H7 (cell line): ENCODE measurements at places on chromosomes 4 and X. TPM values are rescaled to one million over a fixed set of nuclear protein-coding genes. Genes with fewer than 3 reads are reported as not detected.

DNA sequence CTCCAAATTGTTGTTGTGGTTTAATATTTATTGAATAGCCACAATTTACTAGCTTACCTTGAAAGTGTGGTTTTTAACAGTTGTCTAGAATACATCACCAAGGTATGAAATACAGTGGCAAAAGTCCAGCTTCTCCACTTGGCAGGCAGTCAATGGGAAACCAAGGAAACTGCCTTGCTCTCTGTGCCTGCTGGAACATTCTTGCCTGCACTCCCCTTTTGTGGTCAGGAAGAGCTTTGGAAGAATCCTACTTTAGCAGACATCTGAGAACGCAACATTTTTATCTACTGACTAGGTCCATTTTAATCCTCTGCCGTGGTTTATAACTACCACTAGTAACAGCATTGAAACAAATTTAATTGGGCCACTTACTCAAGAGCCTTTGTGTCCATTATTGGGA, 64.5 kb downstream of the TENM3 start:
- no peak for DNase-seq

DNA sequence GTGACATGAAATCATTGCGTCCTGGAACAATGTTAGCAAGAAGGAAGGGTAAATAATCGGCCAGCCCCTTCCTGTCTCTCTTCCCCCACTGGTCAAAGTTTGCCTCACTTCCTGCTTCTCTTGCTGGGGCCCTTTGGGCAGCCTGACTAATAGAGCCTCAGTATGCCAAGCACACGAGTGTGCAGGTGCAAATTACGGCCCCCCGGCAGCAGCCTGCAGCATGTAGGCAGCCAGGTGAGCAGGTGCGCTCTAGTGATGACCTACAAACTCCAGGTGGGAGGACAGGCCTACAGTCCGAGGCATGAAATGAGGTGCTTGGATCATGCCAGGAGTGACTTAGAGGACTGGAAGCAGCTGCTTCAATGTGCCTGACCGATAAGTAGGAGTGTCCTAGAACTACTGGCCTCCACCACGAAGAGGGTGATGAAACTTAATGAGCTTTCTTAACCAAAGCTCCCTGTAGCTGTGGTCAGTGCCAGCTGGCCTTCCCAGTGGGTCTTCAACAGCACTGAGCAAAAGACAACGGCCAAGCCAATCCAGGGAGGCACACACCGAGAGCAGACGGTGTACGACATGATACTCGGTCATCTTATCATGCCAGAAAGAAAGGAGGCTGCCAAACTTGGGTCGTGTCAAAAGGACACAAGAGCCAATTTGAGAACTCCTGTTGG, 26.1 kb upstream of the FAT1 start:
- DNase-seq = no peak

DNA sequence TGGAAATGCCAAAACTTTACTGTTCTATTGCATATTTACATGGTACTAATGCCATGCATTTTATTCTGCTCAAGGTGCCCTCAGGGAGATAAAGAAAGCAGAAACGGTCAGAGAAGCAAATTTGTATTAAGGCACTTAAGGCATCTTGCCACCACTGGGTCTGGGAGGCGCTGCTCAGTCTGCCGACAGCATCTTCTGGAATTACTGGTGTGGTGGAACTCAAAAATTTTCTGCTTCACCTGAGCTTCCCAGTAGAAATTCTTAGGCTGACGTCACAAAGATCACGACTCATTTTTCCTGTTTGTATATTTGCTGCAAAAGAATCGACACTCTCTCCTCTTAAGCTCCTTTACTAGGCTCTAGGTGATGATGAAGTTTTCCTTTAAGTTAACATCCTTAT, 3.0 kb downstream of the RASSF6 start:
- no peak for DNase-seq

DNA sequence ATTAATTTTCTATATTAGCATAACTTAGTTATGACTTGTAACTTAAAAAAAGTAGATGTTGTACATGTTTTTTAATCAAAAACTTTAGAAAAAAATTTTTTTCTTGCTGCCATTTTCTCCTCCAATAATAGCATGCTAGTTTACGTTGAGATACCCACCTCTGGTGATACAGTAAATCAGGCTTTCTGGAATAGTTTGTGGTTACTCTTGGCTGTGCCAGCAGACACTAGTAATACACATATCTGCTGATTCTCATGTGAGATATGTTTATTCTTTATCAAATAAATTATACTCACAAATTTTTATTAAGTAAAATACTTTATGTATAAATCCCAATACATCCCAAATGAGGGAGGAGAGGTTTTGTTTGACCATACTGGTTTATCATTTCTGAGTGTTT, 117.3 kb downstream of the KLHL8 start:
- no peak for DNase-seq

DNA sequence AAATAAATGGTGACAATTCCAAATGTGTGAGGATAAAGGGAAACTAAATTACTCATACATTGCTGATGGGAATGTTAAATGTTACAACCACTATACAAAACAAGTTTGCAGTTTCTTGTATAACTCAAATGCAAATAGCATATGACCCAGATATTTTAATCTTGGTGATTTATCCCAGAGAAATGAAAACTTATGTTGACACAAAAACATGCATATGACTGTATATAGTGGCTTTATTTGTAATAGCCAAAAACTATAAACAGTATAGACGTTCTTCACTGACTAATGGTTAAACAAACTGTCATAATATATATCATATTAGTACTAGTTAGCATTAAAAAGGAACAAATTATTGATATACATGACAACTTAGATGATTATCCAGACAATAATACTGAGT, 619.2 kb downstream of the PDHA2 start:
- DNase-seq = no peak

DNA sequence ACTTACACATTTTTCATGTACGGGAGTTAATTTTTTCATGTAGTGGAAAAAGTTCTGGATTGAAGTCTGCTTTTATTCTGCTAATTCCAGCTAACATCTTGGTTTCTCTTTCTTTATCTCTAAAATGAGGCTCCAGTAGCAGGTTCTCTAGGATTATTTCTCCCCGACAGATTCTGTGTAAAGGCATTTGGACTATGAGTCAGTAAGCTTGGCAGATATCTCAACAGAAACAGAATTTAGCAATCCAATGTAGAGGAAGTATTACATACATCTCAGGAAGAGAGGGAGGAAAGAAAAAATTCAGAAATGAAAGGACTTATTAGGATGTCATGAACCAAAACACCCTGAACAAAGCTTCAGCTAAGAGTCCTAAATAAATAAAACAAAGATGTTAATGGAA, 1682.3 kb upstream of the TENM3 start:
- DNase-seq = no peak

DNA sequence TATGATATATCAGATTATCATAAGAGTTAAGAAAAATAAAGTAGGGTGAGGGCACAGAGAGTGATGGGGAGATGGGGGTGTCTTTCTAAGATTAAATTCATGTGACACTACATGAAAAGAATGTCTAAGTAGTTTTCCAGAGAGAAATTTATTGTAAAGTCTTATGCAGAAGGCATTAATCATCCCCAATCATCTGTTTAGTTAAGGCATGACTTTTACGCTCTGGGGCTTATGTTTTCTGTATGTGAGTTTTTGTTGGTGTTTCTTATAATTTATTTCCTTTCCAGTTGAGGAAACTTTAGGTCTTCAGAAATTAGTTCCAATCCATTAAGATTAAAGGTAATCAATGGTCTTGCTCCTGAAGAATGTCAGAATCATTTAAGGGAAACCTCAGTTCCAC, 383.0 kb upstream of the GALNT7 start:
- DNase-seq = no peak

- DNase-seq = no peak
Measured at GRCh38 chr4:140648716-140649308, 80.1 kb upstream of the UCP1 start.

- no peak for DNase-seq
Measured at GRCh38 chr4:121881158-121881557, 10.9 kb upstream of the BBS7 start.

- no peak for DNase-seq
Measured at GRCh38 chr4:14994242-14994641, 8.0 kb upstream of the CPEB2 start.

GRCh38 chrX:30831082-30831481, 58.0 kb downstream of the TAB3 start:
- DNase-seq = peak; percentile 29

DNA sequence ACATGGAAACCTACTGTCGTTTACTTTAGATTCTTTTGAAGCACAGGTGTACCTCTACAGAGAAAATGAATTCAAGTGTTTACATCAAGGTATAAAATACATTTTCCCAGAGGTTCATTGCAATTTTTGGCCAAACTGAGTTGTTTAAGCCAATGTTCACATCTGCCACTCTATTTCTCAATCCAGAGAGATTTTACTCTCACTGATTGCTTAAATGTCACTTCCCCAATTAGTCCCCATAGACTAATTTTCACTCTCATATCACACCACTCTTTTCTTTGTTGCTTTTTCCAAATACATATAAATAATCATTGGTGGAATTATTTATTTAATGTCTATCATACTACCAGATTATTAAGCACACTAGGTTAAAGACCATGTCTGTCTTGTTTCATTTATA, 271.8 kb downstream of the PPP3CA start:
- no peak for DNase-seq

DNA sequence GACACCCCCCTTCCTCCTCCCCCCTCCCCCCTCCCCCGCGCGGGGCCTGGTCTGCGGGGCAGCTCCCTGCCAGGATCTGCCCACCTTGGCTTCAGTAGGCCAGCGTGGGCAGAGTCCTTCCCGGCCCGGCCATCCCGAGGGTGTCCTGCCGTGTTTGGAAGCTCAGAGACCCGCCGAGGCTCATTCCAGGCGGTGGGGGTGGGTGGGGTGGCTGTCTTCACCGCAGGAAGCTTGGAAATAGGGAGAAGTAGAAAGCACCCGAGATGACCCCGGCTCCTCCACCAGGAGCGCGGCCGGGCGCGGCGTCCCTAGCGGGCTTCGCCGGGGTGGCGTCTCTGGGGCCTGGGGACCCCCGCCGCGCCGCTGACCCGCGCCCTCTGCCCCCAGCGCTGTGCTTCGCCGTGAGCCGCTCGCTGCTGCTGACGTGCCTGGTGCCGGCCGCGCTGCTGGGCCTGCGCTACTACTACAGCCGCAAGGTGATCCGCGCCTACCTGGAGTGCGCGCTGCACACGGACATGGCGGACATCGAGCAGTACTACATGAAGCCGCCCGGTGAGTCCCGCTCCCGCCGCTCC, 1.6 kb downstream of the NAT8L start:
- peak; percentile 87 for DNase-seq

GRCh38 chr4:107129611-107130010, 93.5 kb upstream of the DKK2 start:
- DNase-seq = no peak

DNA sequence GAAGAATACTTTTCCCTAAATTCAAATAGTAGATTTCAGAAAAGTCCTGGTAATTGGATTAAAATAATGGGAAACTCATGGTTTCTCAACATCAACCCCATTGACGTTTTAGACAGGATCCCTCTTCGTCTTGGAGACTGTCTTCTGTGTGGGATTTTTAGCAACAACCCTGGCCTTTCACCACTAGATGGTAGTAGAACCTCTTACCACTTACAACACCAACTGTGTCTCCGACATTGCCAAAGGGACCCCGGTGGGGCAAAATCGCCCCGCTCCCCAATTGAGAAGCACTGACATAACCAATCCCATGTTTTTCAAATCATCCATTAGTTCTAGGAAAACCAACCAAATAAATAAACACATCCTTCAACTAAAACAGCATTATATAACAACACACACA, 16.9 kb upstream of the ANOS1 start:
- peak; percentile 52 for DNase-seq

Gene DSPP
- total RNA-seq = not detected in 2 replicates

Gene SNX25
- total RNA-seq = 17.2 and 22.5 TPM in 2 replicates

Gene PRAF2
- 6.3 and 6.7 TPM in 2 replicates for total RNA-seq

Gene CXCL6
- total RNA-seq = 0.17 and 1.2 TPM in 2 replicates

Gene CLDN34
- 0.52 TPM in 1 of 2 replicates, not detected in the other for total RNA-seq

Gene SFRP2
- total RNA-seq = 140 and 170 TPM in 2 replicates

Gene MAOB
- 0.07 and 1.00 TPM in 2 replicates for total RNA-seq

Gene GDPD2
- 1.5 and 2.0 TPM in 2 replicates for total RNA-seq

Gene CCNA2
- total RNA-seq = 171 and 186 TPM in 2 replicates

Gene PNCK
- total RNA-seq = 1.7 and 5.5 TPM in 2 replicates

Gene ADH7
- total RNA-seq = not detected in 2 replicates

Gene PHEX
- total RNA-seq = 0.04 and 0.07 TPM in 2 replicates

Gene ZBTB49
- total RNA-seq = 2.4 and 3.7 TPM in 2 replicates
